T-cell (primary cell): ENCODE measurements at places on chromosomes 1 and 21.
A peak's percentile ranks its signal among the peaks of the same experiment; 100 is the strongest.

GRCh38 chr1:217322834-217323233, 308.1 kb downstream of the GPATCH2 start:
- no peak for DNase-seq

DNA sequence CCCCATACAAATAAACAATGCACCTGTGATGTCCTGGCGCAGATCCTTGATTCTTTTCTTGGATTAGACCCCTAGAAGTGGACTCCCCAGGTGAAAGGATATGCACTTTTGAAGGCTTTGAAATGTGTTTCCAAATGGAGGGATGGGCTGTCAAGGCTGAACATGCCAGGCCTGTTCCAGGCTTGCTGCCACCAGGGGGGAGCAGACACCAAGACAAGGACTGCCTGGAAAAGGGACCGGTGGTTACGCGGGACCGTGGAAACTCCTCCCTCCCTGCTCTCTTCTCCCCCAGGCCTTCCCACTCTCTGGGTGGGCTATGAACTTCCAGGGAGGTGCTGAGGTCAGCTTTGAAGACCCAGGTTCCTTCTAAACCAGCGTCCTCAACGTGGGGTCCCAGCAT, 12.7 kb downstream of the C1QB start:
- no peak for DNase-seq

DNA sequence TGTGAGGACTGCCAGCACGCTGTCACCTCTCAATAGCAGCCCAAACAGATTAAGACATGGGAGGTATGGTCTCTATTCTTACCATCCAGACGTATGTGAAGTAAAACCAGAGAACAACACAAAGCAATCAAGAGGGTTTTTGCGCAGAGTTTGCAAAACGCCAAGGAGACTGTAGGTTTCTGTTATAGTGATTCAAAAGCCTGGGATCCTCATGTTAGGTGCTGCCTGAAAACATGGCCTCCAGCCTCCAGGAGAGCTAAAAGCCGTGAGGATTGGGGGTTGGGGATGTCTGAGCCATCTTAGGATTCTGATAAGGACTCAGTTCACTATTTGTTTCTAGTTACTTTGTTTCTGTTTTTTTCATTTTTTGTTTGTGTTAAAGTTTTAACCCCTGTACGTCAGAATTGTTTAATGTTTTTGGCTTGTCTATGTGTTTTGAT, 4.2 kb upstream of the CCT8 start:
- no peak for DNase-seq

DNA sequence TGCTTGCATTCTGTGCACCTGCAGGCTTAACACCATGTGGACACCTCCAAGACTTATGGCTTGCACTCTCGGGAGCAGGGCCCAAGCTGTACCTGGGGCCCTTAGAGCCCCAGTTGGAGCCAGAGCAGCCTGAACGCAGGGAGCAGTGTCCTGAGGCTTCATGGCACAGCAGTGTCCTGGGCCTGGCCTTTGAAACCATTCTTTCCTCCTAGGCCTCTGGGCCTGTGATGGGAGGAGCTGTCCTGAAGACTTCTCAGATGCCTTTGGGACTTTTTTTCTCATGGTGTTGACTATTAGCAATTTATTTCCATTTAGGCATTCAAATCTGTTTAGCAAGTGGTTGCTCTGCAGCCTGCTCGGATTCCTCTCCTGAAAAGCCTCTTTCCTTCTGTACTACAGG, 11.0 kb downstream of the RPTN start:
- DNase-seq, result no peak

GRCh38 chr1:169363046-169363730, 4.4 kb downstream of the NME7 start:
- DNase-seq, result peak; percentile 1

- no peak for DNase-seq
Measured at GRCh38 chr21:41695513-41695912, 71.3 kb downstream of the RIPK4 start.

GRCh38 chr1:54950006-54950368, 30.4 kb upstream of the TMEM61 start:
- DNase-seq, result no peak

GRCh38 chr21:38664841-38665240, 140.9 kb upstream of the ETS2 start:
- no peak for DNase-seq

GRCh38 chr1:13956393-13956792, 256.4 kb downstream of the PRDM2 start:
- no peak for DNase-seq
